ENCODE measurements at places on chromosomes 13 and 19.

GRCh38 chr19:10420444-10421239 lies at the start of gene PDE4A:
Gene PDE4A, plus strand, starts transcription at chr19:10420538. Its CDS starts 227 bp downstream, at chr19:10420765.
- no peak for DNase-seq

DNA sequence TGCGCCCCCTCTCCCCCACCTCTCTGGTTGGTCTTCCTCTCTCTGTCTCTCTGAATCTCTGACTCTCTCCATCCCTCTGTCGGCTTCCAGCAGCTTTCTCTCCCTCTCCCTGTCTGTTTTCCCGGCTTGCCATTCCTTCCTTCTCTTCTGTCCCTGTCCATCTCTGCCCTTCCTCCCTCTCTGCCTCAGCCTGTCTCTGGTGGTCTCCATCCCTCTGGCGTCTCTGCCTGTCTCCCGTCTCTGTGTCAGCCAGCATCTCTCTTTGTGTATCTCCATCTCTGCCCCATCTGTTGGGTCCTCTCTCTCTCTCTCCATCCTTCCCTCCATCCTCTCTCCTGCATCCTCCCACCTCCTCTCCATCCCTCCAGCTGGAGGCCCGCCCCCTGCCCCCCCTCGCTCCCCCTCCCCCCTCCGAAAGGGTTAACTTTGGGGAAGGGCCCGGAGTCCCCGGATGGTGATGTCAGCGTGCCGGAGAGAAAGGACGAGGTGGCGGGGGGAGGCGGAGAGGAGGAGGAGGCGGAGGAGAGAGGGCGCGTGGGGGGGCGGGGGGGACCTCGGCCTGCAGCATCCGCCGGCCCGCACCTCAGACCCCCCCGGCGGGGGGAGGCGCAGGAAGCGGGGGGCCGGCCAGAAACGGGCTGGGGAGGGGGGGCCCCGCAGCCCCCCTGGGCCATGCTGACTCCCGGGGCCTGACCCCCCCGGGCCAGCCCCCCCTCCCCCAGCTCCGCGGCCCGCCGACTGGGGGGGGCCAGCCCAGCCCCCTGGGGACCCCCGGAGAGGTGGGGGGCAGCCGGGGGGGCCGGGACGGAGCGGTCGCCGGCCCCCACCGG lies at the start of gene BRSK1:
TSS of gene BRSK1 (plus strand) at position 450 of the 830 bp plus-strand sequence. CDS start 446 bp downstream, outside the sequence.
- no peak for DNase-seq

DNA sequence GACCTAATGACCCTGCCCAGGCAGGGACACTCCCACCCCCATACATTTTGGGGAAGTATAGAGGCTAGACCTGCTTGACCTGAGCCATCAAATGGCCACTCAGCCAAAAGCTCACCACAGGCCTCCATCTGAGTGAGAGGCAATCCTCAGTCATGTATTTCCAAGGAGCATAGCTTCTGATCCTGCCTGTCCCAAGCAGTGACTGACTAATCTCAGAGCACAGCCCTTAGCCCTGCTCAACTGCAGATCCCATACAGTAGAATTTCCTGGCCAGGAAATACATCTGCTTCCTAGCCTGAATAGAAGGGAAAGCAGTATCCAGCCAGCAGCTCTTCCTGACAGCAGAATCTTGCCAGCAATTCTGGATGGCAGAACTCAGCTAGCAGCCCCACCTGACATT lies 880.6 kb upstream of the GPC6 start:
- DNase-seq: no peak

DNA sequence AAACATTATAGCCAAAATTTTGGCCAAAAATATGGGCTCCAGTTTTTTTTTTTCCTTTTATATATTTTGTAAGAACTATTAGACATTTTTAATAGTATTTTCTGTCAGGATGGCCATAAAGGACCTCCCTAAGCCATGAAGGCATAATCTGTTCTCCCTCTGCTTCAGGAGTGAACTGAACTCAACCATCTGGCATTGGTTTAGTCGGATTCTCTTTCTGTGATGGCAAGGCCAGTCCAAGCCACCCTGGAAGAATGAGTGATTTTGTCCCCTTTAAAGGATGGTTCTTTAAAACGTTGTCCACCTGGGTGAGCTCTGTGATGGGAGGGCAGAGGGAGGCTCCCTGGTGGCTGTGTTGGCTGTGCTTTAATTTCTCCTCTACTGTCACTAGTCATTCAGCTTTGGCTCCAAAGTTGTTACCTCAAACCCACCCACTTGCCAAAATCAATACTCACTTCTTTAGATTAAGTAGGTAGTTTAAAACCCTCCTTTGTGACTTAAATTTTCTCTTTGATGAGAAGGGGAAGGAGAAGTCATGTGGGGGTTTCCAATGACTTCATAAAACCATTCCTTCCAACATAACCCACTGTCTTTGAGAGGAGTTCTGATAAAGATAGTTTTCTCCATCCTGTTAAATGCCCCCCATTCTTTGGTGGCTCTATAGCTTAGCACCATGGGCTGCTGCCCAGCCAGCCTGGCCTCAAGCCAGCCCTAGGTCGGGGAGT lies 4.4 kb downstream of the TNFRSF19 start:
- no peak for DNase-seq

GRCh38 chr19:38975214-38975860 lies at the start of gene FBXO17:
Gene FBXO17, minus strand, starts transcription at chr19:38975742. Its CDS starts 25,423 bp downstream, at chr19:38950319.
- no peak for DNase-seq

- DNase-seq: no peak
Measured at GRCh38 chr13:41107104-41107571, 25.5 kb downstream of the KBTBD6 start.

DNA sequence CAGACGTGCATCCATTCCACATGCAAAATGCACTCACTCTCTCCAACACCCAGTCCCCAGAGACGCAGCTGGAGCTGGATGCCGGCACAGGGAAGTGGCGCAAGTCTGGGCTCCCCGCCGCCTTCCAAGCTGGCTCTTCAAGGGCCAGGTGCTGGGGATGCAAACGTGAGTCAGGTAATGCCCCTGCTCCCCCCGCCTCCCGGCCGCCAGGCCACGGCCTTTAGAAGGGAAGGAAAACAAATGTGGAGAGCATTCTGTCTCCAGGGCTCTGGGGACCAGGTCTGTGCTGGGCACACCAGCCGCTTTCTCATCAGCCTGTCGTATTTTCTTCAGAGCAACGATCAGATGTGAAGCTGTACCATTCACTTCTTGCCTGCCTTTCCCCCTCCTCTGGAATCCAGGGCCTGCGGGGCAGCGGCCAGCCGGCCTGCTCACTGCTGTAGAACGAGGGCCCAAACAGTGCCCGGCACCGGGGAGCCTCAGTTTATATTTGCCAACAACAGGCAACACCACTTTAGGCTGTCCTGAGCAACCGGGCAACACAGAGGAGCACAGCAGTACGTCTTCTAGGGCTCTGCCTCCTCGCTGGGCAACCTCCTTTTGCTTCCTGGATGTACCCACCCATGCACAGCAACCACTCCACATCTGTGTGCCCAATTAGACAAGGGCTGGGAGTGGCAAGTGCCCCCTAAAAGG lies 3.8 kb downstream of the RAB20 start:
- no peak for DNase-seq

DNA sequence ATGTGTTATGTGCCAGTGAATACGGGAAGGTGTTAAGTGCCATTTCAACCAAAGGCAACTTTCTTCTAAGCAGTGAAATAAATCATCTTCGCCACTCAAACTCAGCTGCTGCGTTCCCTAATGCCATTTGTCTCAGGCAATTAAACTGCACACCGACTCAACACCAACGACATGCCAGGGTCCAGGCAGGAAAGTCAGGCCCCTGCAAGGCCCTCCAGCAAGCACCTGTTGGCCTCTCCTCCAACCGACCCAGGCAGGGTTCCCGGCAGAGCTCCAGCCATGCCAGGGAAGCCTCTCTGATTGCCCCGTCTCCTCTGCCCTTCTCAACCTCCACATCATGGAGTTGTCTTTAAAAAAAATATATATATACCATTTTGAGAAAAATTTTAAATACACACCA lies 21.8 kb downstream of the SAFB2 start:
- DNase-seq: no peak

DNA sequence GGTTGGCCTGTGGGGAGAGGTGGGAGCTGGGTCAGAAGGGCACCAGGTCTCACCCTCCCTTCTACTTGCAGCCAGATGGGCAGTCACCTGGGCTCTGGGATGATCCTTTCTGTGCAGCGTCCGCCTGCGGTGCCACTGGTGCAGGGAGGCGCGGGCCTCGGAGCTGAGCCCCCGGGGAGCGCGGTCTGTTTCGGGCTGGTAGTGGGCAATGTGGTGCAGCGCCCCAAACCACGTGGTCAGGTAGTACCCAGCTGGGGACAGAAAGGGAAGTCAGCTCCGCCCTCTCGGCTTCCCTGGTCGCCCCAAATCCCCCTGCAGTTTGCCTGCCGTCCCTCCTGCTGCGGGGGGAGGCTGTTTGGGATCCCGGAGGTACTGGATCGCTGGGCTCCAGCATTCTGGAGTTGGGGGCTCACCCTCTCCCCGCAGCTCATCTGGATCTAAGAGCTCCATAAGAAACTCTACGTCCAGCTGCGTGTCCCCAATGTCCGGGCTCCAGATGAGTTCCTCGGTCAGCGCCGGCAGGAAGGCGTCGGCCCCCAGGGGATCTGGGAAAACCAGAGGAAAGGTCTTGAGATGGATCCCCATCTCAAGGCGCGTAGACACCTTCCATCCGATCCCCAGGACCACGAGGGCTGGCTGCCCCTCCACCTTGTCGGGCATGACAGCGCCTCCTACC lies 8.8 kb downstream of the RINL start:
- DNase-seq: no peak

DNA sequence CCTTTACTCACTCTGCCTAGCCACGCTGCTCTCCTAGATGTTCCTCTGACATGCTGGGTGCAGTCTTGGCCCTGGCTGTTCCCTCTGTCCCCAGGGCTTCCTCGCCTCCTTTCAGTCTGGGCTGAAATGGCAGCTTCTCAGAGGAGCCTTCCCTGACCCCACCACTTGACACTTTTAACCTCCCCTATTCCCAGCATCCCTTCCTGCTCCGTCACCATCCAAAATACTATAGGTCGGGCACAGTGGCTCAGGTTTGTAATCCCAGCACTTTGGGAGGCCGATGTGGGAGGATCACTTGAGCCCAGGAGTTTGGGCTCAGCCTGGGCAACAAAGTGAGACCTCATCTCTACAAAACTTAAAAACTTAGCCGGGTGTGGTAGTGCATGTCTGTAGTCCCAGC lies 2.6 kb downstream of the FAM187B start:
- no peak for DNase-seq

GRCh38 chr13:51937320-51938290 lies 73.6 kb downstream of the ATP7B start:
- DNase-seq: no peak

DNA sequence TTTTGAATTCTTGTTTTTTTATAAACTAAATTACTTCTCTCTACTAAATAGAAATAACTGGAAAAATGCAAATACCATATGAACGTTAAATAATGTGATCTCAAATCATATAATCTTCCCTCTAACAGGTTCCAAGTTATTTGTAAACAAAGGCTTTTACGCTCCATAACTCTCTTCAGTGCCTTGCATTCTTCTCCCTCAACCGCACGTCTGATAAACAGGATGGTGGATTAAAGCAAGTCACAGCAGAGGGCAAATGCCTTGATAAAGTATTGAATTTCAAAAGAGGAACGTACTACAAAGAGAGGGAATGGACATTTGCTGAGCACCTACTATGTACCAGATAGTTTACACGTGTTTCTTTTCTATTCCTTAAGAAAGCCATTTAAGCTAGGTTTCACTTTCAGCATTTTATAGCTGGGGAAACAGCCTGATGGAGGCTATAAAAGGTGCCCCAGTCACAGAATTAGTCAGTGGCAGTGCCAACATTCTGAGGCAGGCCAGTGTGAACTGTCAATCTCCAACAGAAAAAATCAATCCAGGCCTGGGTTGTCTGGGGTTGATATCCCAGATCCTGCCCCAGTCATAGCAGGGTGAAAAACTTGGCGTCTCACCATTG lies 15.8 kb downstream of the MRPS31 start:
- no peak for DNase-seq

- no peak for DNase-seq
Measured at GRCh38 chr19:16293118-16294091, 31.2 kb upstream of the KLF2 start.

DNA sequence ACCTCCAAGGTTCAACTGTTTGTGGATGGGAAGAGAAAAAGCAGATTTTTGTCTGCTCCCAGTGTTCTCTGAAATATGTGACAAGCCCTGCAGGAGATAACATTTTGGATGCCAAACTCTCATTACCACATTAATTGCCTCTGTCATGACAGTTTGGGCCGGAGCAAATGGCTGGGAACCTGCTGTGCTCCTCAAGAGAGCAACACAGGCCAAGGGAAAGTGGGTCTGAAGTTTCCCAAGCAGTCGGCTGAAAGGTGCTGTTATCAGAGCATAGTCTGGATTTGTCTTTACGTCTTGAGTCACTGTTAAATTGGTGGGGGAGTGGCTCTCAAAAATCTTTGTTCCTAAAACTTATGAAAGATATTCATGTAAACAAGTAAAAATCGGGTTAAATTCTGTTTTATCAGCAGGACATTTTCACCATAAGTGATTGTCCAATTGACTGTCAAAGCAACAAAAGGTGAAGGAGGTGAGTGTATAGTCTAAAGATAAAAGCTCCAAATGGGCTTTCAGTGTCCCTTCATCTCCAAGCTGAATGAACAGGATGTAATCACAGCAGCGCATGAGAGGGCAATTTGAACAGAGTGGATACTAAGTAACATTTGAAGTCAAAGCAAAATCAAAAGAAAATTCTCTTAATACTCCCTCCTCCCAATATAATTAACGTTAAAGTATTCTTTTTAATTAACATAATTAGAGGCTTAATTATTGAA lies 844.8 kb downstream of the PCDH17 start:
- DNase-seq: no peak

DNA sequence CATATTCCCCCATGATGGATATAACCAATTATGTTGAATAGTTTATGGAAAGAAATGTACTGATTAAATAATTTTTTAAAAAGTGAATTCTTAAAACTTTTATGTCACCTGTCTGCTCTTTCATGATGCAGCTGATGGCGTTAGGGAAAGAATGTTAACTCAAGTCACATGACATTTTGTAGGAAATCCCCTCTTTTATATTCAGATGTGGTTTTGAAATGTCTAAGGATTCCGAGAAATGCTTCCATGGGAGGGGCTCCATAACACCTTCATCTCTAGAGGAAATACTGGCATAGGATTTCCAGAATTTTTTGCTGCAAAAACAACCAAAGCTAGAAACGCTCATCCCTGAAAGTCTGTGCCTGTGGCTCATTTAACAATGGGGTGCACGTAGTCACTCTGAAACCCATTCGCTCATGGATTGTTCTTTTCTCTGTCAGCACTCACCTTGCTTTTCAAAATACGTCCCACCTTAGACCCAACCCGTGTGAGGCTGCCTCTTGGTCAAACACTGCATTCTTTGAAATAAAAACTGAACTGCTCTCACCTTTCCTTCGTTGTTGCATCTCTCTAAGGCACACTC lies 288.9 kb downstream of the SHISA2 start:
- DNase-seq: no peak

DNA sequence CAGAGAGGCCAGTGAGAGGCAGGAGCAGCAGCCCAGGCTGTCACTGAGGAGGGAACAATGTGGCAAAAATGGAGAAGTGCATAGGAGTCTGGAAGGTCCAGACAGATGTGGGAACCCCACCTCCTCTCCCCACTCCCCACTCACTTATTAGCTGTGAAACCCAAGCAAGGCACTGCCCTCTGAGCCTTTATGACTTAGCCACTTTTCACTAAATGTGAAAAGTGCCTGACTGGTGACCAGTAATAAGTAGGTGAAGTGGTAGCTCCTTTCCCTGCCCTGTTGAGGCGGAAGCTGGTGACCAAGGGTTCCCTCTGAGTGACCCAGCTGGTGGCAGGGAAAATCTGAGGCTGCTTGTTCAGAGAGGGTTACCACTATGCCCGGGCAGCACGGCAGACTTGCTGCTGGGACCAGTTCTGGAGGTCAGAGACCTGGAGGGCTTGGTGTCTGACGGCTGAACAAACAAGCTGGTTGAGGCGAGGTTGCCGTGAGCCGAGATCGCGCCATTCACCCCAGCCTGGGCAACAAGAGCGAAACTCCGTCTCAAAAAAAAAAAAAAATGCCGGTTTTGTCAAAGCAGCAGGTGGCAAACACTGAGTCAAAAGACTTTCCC lies 80.0 kb downstream of the ZNF429 start:
- DNase-seq: no peak

GRCh38 chr13:33462109-33462508 lies 176.6 kb upstream of the STARD13 start:
- no peak for DNase-seq
